ENCODE measurements at places on chromosomes 2 and 18.

- DNase-seq: no peak
These were observed 51.4 kb downstream of the SMCHD1 start for GRCh38 chr18:2706903-2707302.

DNA sequence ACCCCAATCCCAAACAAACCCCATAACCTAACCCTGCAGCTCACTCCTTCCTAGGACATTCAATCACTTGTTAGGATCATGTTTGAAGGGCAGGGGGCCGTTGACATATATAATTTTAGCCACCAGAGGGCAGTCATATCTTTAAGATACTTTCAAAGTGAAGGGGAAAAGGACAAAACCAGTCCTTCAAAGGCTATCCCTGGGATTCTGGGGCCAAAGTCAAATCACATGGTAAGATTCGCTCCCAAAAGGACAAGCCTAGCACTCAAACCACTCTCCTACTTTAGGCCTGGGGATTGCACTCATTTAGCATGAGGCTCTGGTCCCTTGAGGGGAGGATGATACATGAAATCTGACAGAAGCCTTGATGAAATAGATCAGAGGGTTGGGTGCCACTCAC is 44.6 kb downstream of the HAUS1 start:
- DNase-seq: peak; percentile 39

DNA sequence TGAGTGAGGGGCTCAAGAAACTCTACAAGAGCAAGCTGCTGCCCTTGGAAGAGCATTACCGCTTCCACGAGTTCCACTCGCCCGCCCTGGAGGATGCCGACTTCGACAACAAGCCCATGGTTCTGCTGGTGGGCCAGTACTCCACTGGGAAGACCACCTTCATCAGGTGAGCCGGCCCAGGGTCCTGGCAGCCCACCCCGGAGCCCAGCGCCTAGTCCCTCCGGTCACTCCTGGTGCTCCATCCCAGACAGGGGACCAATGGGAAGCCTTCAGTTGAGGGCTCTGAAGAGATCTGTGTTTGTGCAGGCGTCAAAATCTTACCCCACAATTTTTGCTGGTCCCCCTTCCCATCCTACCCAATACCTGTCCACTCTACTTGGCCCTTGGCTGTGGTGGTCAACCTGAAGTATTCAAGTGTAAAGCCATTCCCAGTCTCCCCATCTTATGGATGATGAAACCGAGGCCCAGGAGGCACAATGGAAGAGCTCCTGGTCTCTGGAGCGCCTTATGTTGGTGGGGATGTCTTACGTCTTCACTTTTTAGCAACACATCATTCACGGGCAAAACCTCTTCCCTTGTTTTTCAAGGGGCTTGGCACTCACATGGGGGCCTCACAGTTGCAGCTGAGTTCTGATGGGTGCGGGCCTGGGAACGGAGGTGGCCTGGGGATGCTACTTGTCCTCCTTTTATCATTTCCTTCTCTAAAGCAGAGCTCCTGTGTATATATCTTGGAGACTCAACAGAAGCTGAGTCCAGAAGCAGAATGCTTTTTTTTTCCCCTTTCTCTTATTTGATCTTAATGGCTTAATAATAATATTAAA is 941 bp downstream of the EHD3 start:
- no peak for DNase-seq

DNA sequence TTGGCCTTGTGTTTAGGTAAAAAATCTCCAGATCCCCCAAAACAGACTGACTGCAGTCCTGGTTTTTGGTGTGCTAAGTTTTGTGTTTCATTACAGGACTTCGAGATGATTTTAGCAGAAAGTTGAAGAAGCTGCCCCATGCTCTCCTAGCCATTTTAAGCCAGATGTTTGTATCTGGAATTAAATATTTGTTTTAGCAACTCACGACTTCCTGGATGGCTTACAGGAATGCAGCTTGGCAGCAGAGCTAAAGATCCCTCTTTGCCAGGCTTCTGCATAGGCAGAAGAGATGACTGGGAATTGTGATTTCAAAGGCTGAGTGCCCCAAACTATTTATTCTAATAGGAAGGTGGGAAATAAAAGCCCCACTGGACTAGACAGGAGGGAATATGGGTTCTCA is 31.1 kb downstream of the ONECUT2 start:
- no peak for DNase-seq

- DNase-seq: no peak
These were observed 98.4 kb downstream of the COLEC12 start for GRCh38 chr18:402129-402528.

GRCh38 chr2:44545005-44545404 is 183.3 kb downstream of the CAMKMT start:
- DNase-seq: peak; percentile 44

DNA sequence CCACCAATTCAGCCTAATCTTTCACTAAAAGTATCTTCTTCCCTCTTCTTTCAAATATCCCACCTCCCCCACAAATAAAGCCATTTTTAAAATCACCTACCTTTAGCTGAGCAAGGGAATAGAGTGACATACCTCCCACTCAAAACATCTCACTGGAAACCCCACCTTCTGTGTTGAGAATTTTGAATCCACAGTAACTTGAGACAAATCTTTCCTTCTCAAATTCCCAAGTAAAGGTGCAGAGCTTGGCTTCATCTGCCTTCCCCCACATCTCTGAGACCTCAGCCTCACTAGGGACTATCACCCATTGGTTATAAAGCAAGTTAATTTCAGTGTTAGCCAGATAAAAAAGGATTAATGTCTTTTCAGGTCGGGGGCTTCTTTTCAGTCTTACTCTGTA is 180.4 kb downstream of the INO80D start:
- no peak for DNase-seq

GRCh38 chr2:202094426-202094986 is 21.5 kb downstream of the KIAA2012 start:
- DNase-seq: no peak

GRCh38 chr2:101763496-101764333 is 66.2 kb downstream of the MAP4K4 start:
- DNase-seq: no peak

- no peak for DNase-seq
These were observed 165.8 kb downstream of the RPIA start for GRCh38 chr2:88857274-88857741.

GRCh38 chr2:231522418-231523180 is 7.6 kb downstream of the NMUR1 start:
- DNase-seq: no peak

- no peak for DNase-seq
These were observed 33.0 kb downstream of the PDK1 start for GRCh38 chr2:172588931-172589330.

- no peak for DNase-seq
These were observed 117.4 kb upstream of the DLX2 start for GRCh38 chr2:172220121-172220520.
